ENCODE measurements at places on chromosomes 6 and 20.
A peak's percentile ranks its signal among the peaks of the same experiment; 100 is the strongest.

GRCh38 chr20:50445354-50446151 lies 64.6 kb upstream of the PTPN1 start:
- DNase-seq: no peak

GRCh38 chr6:7628479-7628878 lies 38.5 kb downstream of the SNRNP48 start:
- DNase-seq: no peak

DNA sequence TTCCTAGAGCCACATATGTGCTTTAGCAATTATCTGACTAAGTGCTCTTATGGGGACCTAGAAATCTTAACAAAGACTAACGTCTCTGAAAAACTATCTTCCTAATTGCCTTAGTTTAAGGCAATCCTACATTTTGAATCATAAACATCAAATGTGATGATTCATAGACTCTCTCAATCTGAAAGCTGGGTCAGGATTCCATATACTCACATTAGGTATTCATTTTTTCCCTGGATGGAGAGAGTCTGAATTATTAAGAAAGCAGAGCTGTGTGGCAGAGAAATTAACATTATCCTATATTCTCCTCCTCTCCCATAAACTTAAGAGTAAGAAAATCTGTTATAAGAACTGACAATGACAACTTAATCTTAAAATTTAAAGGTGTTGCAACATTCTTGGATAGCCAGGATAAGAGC lies 1.6 kb upstream of the PRL start:
- no peak for DNase-seq

DNA sequence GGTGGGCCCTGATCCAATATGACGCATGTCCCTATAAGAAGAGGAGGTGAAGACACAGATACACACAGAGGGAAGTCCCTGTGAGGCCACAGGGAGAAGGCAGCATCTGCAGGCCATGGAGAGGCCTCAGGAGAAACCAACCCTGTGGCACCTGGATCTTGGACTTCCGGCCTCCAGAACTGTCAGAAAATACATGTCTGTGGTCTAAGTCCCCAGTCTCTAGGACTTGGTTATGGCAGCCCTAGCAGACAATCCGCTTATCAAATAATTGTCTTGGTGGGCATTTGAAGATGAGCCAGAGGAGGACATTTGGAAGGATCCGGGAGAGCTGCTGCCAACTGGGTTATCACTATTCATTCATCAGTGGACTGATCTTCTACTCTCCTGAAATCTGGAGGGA lies 57.6 kb upstream of the FOXQ1 start:
- DNase-seq: no peak

DNA sequence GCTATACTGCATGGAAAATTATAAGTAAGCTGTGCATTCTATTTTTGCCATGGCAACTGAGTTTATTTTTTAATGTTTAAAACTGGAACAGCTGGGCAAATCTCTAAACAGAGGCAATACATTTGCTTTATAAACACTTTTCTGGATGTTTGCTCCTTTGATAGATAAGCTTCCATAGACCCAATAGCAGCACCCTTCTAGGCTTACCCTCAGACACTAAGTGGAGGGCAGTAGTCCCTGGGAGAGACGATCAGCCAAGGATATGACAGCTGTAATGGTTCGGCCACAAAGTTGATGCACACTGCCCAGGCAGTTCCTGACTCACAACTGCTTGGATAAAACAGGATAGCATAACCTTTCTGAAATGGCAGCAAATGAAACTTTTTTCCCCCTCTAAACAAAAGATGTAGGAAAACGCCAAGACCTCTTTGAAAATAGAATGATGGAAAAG lies 8.5 kb upstream of the MRPS10 start:
- no peak for DNase-seq

GRCh38 chr6:137233911-137234863 lies 15.0 kb upstream of the IFNGR1 start:
- peak; percentile 53 for DNase-seq

DNA sequence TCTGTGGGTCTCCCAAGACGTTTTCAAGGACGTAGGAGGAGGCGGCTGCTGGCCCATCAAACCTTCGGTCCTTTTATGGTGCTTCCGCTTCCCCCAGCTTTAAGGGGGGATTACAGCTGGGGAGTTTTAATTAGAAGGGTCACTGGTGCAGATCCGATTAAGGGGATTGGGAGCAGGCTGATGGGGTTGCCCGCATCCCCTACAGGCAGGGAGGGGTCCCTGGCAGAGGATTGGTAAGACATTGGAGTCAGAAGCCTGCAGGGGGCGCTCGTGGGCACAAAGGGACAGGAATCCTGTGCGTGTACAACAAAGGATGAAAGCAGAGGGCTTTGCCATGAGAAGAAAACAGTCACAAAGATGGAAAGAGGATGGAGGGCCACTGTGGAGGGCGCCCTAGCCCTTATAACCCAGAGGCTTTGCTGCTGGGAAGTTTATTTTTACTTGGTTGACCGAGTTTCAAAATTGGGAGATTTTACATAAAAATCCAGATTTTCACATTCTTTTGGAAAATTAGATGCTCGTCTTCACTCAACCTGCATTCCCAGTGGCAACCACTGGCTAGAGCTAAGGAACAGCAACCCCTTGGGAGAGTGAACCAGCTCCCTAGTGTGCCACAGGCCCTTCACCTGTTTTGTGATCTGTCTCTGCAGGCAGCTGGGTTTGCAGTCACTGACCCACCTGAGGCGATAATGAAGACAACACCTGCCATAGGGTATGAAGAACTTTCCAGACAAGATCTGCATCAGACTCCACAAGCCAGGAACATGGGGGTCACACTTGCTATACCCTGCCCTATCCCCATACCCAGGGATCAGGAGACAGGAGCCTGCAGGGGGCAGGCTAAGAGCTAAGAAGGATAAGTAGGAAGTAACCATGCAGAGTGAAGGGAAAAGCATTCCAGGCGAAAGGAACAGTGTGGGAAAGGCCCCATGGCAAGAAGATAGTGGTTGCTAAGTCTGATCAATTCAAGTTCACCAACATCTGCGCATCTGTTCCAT lies 97.7 kb downstream of the KCNB1 start:
- peak; percentile 13 for DNase-seq

DNA sequence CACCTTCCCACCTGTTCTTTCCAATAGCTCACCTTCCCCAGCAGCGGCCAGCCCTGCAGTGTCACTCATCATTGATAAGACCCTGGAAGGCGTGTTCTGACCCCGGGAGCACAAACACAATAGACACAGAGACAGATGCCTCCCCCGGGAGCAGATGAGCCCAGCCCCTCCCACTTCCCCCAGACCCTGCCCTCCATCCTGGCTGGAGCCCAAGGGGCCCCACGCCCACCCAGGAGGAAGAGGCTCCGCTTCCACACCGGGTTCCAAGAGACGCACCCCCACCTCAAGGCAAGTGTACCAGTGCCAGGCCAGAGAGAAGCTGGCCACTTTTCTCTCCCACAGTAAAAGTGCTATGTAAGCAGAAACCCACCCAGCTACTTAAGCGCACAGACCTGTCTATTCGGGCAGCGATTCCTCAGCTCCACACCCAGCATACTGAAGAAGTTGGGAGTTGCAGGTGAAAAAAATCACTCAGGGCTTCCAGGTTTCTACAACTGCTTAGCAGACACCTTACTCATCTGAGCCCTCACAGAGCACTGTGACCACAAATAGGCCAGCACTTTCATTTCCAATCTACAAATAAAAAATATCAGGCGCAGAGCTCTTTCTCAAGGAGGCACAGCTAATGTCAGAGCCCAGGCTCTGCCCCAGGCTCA lies 93.4 kb upstream of the NXT1 start:
- DNase-seq: no peak

DNA sequence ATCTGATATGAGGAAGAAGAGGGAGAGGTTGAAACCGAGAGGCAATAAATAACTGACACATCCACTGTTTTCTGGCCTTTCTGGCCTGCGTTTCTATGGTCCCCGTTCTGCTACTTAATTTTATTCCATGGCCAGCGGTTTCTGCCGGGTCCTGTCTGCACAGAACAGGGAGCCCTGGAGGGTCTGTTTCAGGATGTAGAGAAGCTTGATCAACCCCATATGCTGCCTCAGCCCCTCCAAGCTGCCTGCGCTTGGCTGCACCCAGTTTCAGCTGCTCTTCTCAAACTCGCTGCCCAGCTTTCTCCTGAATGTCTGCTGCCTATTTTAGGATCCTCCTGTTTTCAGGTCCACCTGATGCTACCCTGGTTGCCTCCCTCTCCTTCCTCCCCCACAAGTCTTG lies 18.5 kb upstream of the PACSIN1 start:
- DNase-seq: no peak

DNA sequence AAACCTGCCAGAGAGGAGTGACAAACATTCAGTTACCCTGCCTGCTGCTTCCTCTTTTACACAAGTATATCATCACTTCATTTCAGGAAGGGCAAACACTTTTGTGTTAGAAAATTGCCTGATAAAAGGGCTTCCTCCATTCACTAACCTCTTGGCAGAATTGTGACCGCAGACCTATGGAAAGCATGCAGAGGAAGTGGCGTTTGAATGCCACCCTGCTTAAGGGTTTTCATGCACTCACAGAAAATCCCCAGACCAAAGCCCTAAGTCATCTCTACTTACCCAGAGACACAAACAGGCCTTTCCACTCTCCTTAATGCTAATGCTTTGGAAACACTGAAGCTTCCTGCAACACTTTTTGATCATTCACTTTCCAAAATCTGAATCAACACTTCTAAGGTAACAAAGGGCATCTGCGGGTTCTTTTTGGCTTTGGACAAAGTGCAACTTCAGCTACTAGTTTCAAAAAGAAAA lies 22.1 kb upstream of the RALGAPA2 start:
- no peak for DNase-seq

DNA sequence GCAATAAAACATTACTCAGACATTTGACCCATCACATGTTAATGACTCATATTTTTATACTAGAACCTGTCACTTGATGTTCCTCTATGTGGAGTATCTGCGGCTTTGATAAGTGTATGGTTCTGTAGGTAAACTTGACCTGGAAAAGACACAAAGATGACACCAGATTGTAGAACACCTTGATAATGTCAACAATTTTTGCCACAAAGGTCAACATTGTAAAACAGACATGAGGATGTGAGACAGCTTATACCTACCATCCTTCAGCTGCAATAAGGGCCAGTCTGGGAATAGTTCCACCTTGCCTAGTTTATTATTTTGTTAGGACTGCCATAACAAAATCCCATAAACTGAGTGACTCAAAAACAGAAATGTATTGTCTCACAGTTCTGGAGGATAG lies 202.4 kb downstream of the LMBRD1 start:
- DNase-seq: no peak

- no peak for DNase-seq
Measured at GRCh38 chr6:151914484-151914883, 107.0 kb downstream of the ESR1 start.

DNA sequence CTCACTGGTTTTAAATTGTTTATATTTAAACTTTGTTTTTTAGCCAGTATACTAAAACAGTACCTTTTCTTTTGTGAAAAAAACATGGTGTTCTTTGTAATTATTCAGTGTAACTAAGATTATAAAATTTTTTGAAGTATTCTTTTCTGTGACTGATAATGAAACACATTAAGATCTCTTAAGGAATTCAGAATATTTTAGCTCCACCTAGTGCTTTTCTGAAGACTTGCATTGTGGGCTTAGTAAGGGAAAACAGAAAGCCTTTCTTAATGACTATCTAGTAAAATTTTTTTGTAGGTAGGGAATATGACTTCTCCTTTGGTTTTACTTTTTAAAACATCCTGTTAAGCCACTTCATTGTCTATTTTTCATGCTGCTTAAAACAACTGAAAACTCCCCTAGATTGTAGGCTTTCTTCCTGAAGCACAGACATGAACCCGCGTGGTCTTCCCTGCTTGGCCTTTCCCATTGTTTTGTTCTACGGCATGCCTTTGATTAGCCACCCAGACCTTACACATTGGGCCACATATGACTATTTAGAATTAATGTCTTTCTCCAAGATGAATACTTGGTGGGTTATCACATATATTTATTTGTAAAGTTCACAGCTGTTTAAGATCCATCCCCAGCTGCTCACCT lies 72.1 kb downstream of the AFDN start:
- DNase-seq: no peak

- no peak for DNase-seq
Measured at GRCh38 chr20:52234302-52235045, 42.9 kb upstream of the ZFP64 start.

GRCh38 chr20:54645445-54646155 lies 170.2 kb downstream of the DOK5 start:
- no peak for DNase-seq

DNA sequence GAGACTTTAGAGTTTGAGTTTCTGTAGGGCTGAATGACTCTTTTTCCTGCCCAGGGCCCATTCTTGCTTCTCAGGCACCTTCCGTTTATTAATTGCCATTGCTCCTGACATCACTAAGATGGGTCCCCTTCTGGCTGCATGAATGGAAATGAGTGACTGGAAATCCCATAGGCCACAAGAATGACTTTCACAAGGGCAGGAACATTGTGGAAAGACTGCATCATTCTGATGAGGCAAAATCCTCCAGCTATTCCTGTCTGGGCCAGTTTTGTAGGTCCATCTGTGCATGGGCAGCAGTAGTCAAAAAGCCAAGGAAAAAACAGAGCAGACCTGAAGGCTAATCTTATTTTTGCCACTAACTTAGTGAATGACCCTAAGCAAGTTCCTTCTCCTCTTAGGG lies 19.3 kb downstream of the TMEM74B start:
- no peak for DNase-seq
